ENCODE measurements at places on chromosomes 3 and 15. TPM values are rescaled to one million over a fixed set of nuclear protein-coding genes. Genes with fewer than 3 reads are reported as not detected.

- DNase-seq: peak; percentile 55
Observed at GRCh38 chr3:27253831-27254230, 115.4 kb downstream of the NEK10 start.

Gene LINS1
- 8.0 TPM for total RNA-seq

Gene AMIGO3
- not detected for total RNA-seq

GRCh38 chr15:39028069-39028468 is 463.5 kb upstream of the RASGRP1 start:
- peak; percentile 17 for DNase-seq

- DNase-seq: no peak
Observed at GRCh38 chr15:89446255-89446891, 50.0 kb downstream of the RHCG start.

Gene GP9
- total RNA-seq: not detected

DNA sequence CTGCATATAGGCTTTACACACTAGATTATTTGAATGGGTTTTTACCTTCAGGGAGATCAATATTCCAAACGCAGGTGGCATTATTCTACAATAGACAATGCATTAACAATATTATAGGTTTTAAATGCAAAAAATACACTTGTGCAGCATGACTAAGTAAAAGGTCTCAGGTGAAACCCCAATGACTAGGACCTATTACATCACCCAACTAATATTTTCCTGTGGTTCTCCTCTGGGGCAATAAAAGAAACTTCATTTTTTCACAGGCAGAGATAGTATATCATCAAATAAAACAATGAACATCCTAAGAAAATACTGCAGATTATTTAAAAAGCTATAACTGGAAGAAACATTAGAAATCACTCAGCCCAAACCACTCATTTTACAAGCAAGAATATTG is 375.3 kb downstream of the ROBO1 start:
- DNase-seq: no peak

DNA sequence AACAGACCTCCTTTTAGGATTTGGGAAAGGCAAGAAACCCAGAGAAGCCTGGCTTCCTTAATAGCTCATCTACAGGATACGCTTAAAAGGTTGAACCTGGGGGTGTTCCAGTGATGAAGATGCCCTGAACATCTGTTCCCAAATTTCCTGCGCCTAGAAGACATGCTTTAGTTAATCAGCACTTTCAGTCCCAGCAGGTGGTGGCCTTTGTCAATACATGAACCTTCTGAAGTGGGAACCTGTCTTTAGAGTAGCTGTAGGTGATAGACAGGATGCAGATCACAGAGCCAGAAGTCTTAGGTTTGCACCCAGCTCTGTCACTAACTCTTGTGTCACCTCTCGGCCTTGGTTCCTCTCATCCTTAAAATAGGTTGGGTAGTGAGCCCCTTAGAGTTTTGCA is 149.7 kb upstream of the SYNPR start:
- no peak for DNase-seq

DNA sequence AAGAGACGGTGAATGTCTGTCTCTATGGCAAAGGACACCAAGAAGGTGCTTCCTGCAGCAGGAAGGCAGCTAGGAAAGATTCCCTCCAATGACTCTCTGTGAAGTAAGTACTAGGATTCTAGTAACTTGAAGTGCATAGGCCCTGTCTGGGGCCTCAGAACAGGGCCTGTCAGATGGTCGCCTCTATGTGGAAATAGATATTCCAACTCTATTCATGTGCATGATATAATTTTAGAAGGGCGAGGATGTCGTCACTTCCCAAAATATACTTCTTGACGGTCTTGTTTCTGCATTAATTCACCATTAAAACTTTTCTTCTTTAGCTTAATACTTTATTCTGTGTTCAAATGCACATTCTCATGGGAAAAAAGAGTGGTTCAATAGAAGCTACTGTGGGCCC is 167.0 kb downstream of the TLE3 start:
- no peak for DNase-seq

Gene RASGRP1
- total RNA-seq: 0.13 TPM

Gene FANCD2
- total RNA-seq: 11.3 TPM

DNA sequence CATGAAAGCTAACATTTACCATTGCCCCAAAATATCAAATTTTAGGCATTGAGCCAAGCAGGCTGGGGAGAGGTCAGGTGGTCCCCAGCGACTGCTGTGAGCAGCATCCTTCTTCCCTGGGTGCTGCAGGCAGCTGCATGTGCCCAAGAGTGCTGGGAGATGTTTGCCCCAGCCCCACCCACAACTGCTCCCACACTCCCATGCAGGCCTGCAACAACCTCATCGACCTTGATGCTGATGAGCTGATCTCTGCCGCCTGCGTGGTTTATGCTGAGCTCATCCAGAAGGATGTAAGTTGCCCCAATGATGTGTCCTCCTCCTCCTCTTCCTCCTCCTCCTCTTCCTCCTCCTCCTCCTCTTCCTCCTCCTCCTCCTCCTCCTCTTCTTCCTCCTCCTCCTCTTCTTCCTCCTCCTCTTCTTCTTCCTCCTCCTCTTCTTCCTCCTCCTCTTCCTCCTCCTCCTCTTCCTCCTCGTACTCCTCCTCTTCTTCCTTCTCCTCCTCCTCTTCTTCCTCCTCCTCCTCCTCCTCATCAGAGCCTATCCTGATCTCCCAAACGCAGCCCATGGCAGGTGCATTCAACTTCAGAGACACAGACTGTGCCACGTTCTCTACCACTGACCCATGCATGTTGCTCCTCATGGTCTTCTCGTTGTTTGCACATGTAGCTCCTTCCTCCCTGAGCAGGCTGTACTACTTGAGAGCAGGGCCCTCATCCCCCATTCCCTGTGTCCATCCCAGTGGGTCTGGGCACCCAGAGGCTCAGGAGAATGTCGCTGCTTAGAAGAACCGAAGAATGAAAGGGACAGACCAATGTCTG is 15.1 kb downstream of the TBC1D21 start:
- no peak for DNase-seq

Gene SUSD5
- total RNA-seq: 0.63 TPM

Gene THAP10
- total RNA-seq: 1.4 TPM

Data from dermis microvascular lymphatic vessel endothelial cell (primary cell).